Hepatocyte (in vitro differentiated cells): ENCODE measurements at places on chromosomes 2 and 18. TPM values are rescaled to one million over a fixed set of nuclear protein-coding genes. Genes with fewer than 3 reads are reported as not detected.

GRCh38 chr2:173884025-173884802, 81.0 kb downstream of the SP3 start:
- peak; percentile 29 for DNase-seq

- DNase-seq = no peak
Observed at GRCh38 chr2:20361893-20362292, 11.2 kb upstream of the PUM2 start.

DNA sequence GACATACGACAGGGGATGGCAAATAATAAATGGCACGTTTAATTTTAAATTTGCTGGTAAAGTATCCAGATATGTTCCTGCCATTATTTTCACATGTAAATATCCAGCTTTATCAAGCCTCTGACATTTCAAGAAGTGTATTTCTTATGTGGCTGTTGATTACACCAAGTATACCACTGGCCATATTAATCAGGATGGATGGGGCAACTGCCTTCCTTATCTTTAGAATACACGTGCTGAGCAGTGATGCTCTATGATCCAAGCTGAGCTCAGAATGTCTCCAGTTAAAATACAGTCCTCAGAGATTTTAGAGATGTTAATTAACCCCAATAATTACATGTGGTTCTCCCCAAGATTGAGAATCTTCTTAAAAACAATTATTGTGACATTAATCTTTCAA, 38.3 kb upstream of the RAPGEF4 start:
- DNase-seq = no peak

DNA sequence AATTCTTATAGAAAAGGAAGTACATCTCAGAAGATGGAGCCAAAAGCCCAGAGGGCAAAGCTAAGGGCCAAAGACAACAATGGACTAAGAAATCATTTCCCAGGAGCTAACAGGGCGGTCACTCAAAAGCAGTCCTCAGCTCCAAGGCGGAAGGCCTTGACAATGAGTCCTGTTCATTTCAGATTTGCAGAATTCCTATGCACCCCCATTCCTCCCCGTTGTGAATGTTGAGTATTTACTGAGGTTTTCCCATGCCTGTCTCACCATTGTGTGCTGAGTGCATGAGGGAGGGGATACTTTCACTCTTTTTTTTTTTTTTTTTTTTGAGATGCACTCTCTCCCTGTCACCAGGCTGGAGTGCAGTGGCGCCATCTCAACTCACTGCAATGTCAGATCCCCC, 18.8 kb upstream of the DTNB start:
- no peak for DNase-seq

DNA sequence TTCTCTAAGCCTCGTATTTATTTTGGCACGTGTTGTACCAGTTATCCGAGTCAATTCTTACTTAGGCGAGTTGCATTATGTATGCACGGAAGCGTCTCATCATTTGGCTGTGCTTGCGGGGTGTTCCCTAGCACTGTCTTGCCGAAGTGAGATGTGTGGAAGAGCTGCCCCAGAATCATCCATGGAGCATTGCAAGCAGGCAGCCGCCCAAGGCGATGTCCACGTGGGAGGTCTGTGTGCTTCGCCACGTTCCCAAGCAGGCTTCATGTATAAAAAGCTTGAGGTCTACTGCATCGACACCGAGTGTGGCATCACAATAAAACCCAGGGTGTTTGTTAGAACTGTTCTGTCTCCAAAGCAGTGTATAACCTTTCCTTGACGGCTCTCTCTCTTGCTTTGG, 849.9 kb downstream of the DCDC2C start:
- DNase-seq = no peak

DNA sequence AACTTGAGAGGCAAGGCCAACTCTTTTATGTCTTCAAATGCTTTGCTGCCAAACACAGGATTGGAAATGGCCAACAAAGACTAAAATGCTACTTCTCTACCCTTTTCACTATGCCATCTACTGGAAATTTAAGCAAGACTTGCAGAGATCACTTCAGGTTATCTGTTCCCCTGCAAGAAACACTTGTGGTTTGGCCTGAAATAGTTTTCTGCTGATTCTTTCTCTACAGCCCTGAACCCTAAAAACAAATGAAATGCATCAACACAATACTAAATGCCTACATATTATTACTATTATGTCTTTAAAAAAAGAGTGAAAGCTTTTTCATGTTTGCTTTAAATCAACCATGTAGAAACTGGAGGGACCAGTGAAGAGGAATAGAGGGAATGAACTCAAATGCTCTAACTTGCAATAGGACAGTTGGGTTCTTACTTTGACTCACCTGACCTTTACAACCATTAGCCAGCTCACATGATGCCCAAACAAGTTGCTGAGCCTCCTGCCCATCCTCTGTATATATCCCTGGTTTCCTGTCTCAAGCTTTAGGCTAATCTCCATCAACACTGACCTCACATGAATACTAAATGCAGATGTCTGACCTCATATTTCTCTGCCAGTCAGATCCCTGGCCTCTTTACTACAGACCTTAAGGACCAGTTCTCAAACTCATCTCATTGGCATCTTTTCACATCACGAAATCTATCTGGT, 17.5 kb upstream of the ADAM17 start:
- DNase-seq = no peak

- DNase-seq = no peak
Observed at GRCh38 chr2:191244350-191244749, 854 bp upstream of the MYO1B start.

- DNase-seq = no peak
Observed at GRCh38 chr2:146608490-146608889, 1236.3 kb upstream of the ACVR2A start.

- DNase-seq = no peak
Observed at GRCh38 chr18:47331026-47331425, 79.6 kb upstream of the SKOR2 start.

- peak; percentile 30 for DNase-seq
Observed at GRCh38 chr18:35045121-35045520, 3.9 kb downstream of the MAPRE2 start.

DNA sequence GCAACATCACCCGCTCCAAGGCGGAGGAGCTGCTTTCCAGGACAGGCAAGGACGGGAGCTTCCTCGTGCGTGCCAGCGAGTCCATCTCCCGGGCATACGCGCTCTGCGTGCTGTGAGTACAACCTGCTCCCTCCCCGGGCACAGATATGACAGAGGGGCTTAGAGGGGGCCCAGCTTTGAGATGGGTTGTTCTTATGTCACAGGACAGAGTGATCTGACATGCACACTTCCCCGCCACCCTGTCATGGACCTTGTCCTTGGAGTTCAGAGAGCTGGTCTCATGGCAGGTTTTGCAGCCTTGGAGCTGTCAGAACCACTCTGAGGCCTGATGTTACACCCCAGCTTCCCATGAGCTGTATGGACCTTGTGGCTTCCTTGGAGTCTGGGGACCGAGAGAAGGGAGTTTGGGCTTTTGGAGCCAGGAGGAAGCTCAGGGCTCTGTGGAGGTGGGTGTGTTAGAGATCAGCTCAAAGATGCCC, 398 bp downstream of the INPP5D start:
- DNase-seq = no peak

GRCh38 chr2:225756198-225756597, 356.7 kb downstream of the NYAP2 start:
- DNase-seq = no peak

GRCh38 chr2:1186421-1186820, 226.8 kb upstream of the TPO start:
- DNase-seq = no peak

GRCh38 chr2:36951574-36951973, 14.8 kb downstream of the STRN start:
- DNase-seq = no peak

- DNase-seq = no peak
Observed at GRCh38 chr2:233076749-233077148, 16.6 kb downstream of the INPP5D start.

GRCh38 chr2:46967990-46968647, 52.5 kb upstream of the MCFD2 start:
- peak; percentile 68 for DNase-seq

GRCh38 chr18:10169814-10170213, 256.0 kb downstream of the VAPA start:
- no peak for DNase-seq

DNA sequence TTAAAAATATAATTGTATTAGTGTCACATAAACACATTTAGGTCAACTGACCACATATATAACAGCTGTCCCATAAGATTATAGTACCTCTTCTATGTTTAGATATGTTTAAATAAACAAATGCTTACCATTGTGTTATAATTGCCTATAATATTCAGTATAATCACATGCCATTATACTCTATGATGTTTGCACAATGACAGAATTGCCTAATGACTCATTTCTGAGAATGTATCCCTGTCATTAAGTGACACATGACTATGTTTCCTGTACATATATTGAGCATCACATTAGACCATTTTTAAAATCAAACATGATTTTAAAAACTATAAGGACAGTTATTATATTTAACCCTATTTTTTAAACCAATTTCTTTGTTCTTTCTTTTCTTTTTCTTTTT, 89.8 kb downstream of the HS6ST1 start:
- no peak for DNase-seq

The VRK2 gene
- total RNA-seq = 19.3 and 25.1 TPM in 2 replicates

The EGR4 gene
- 0.23 TPM in 1 of 2 replicates, not detected in the other for total RNA-seq

The OSR1 gene
- 16.1 and 19.8 TPM in 2 replicates for total RNA-seq

The ARL4C gene
- 14.6 and 15.9 TPM in 2 replicates for total RNA-seq

The ABCG5 gene
- 3.8 and 5.4 TPM in 2 replicates for total RNA-seq

The MGAT4A gene
- total RNA-seq = 21.6 and 22.2 TPM in 2 replicates

The CDH2 gene
- 117 and 132 TPM in 2 replicates for total RNA-seq

The MAP3K19 gene
- 1.1 TPM in 1 of 2 replicates, not detected in the other for total RNA-seq

The DPP10 gene
- total RNA-seq = 15.7 and 18.1 TPM in 2 replicates

The SERPINB3 gene
- total RNA-seq = 0.17 TPM in 1 of 2 replicates, not detected in the other
